Fibroblast of skin of back (primary cell): ENCODE measurements at places on chromosomes 2 and 18.

DNA sequence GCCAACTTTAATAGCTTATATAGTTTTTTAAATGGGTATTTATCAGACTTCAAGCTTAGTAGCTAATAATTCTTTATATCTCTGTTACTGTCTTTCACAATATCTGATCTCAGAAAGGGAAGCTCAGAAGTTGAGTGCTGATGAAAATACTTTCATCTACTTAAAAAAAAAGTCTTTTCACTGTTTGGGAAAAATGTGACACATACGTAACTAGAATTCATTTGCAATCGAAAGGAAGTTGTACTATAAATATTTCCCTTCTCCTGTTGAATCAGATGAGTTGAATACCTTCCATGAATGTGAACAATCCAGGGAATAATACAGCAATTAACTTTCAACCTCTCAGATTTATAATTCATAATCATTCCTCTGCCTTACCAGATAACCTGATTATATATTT lies 811 bp upstream of the SCG2 start:
- no peak for DNase-seq

DNA sequence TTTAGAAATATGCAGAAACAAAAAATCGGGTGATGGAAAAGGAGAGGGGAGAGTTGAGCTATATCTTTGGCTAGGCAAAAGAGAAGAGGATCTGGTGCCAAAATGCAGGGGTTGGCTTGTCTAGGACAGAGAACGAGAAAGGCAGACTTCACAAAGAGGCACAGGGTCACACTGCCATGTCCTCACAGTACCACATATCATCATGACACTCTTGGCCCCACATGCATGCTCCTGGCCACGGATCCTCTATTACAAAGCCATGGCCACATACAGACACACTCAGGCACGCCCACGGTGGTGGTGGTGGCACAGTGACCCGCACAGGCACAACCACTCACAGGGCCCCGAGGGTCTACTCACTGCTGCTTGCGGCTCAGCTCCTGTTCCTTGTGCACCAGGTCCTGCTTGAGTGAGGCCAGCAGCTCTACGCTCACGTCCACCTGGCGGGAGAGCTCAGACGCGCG lies 15.9 kb downstream of the FBXO41 start:
- DNase-seq: no peak

DNA sequence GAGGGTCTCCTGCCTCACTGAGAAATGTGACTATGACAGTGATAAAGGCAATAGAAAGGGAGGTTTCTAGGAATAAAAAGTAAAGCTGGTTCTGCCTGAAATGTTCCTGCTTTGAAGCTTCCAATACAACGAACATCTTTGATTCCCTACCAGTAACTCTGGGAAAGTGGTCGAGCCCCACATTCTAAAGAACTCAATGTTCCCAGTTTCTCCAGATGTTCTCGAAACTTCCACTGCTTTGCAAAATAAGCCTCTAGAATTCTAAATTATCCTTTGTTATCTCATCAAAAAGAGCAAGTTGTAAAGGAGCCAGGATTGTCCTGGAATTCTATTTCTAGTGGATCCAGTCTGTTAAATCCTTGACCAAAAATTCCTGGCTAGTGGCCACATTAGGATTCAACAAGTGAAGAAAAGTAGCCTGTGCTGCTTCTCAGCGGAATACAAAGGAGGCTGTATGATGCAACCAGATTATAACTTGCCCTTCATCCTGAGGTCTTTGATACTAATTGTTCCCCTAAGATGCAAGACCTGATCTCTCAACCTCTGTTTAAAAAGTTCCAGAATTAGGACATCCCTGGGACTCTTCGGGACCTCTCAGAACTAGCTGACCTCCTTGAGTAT lies 8.4 kb downstream of the SCN7A start:
- no peak for DNase-seq

GRCh38 chr2:236026841-236027240 lies 141.3 kb downstream of the GBX2 start:
- DNase-seq: no peak

GRCh38 chr2:177328056-177328455 lies 63.5 kb upstream of the NFE2L2 start:
- peak; percentile 44 for DNase-seq

- no peak for DNase-seq
Measured at GRCh38 chr18:29018976-29019375, 842.0 kb upstream of the CDH2 start.

DNA sequence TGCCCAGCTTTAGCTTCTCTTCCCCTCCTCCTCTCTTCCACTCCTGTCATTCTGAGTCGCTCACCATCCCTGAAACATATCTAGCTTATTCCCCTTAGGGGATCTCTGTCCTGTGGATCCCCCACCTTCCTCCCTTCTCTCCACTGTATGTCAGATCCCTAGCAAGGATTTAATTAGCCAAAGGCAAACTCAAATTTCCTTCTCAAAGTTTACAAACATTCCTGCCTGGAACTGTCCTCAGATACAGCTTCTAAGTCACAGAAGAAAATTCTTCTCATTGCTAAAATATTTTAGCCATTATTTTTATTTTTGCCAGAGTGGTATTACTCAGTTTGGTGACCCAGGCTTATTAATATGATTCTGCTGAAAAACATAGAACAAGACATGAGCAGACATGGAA lies 315.3 kb downstream of the CYP26B1 start:
- DNase-seq: peak; percentile 92

- DNase-seq: no peak
Measured at GRCh38 chr2:44515416-44515815, 153.7 kb downstream of the CAMKMT start.

GRCh38 chr2:76759634-76760366 lies 762.4 kb downstream of the LRRTM4 start:
- no peak for DNase-seq
